ENCODE measurements at places on chromosomes 13 and 19.

DNA sequence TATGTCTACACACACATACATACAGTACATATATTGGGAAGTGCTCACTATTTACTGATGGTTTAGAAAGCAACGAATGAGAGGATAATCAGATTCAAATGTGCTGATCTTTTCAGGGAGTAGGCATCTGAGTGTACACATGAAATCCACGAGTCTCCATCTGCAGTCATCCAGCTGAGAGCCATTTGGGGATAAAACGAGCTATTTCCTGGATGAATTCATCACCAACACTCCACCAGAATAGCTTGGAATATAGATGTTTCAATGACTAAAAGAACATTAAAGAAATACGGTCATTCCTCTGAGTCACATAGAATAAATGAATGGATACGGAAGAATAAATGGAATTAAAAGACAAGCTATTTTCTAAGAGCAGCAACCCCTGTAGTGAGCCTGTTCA lies 721.6 kb upstream of the ARGLU1 start:
- DNase-seq = no peak

- DNase-seq = no peak
These were observed 574.0 kb downstream of the EFNB2 start for GRCh38 chr13:105961438-105961837.

- DNase-seq = no peak
These were observed 21.7 kb downstream of the ZBTB7A start for GRCh38 chr19:4044990-4045465.

- DNase-seq = no peak
These were observed 112.2 kb upstream of the GPR12 start for GRCh38 chr13:26872525-26873385.

- DNase-seq = no peak
These were observed 47.9 kb upstream of the CEACAM21 start for GRCh38 chr19:41528106-41528505.

DNA sequence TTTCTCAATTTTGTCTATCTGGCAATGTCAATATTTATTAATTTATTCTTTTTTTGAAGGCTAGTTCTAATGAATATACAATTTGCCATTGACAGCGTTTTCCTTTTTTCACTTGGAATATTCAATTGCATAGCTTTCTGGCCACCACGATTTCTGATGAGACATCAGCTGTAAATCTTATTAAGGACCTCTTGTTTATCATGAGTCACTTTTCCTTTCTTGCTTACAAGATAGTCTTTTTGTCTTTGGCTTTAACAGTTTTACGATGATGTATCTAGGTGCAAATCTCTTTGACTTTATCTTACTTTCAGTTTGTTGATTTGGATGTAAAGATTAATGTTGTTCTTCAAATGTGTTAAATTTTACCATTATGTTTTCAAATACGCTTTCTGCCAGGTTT lies 991.6 kb upstream of the SLC10A2 start:
- DNase-seq = no peak

- DNase-seq = no peak
These were observed 2.9 kb downstream of the LDLR start for GRCh38 chr19:11092181-11092538.

DNA sequence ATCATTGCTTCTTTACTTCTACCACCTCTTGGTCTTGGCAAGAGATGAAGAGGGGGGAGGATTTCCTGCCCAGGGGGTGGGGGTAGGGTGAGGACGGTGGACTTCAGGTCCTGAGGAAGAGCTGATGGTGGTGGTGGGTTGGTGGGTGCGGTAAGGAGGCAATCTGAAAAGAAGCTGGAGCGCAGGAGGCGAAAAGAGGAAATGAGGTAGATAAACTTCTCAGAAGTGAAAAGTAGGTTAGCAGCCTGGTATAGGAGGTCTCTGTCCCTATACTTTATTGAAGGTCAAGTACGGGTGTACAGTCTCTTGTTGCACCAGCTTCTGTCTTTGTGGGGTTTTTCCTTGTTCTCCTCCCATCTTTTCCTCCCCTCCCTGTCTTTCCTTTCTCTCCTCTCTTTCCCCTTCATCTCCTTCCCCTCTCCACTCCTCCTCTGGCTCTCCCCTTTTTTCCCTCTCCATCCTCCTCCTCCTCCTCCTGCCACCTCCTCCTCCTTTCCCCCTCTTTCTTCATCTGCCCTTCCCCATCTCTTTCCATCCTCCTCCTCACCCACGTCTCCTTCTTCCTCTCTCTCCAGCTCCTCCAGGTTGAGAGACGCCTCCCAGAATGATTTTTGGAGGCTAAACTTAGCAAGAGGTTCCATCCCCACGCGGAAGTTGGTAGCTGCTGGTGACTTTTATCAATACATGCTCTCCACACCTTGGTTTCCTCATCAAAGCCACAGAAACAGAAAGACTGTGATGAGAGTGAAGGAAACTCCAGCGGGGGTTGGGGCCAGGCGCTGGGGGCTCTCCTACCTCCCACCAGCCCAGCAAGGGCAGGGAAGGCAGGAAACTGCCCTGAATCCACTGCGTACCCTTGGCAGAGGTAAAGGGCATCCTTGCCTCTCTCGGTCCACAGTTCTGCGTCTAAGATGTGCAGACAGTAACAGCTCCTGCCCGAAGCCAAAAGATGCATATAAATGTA lies 15.3 kb downstream of the TNFSF14 start:
- DNase-seq = no peak

DNA sequence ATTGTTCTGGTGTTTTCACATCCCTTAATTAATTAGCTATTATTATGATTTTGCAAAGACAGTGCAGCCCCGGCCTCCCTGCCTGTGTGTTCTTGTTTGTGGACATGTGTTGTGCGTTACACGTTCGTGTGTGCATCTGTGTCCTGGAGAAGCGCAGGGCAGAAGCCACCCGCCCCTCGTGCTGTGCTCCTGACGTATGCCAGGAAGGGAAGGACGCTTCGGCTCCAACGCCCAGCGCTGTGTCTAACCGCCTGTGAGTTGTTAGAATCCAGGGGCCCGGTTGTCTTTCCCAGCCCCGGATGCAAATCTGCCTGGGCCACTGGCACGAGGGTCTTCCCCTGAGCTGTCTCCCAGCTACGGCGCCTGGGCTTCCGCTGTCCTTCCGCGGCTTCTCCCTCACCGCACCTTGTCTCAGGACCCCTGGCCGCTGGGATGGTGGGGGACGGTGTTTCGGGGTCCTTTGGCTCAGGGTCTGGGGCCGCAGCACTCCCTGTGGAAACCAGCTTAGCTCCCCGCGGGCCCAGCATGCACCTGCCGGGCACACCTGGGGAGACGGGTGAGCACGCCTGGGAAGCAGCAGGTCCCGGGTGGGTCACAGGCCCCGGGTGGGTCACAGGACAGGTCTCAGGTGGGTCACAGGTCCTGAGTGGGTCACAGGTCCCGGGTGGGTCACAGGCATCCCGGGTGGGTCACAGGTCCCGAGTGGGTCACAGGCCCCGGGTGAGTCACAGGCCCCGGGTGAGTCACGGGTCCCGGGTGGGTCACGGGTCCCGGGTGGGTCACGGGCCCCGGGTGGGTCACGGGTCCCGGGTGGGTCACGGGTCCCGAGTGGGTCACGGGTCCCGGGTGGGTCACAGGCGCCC lies 51.5 kb downstream of the GAS6 start:
- peak; percentile 77 for DNase-seq

DNA sequence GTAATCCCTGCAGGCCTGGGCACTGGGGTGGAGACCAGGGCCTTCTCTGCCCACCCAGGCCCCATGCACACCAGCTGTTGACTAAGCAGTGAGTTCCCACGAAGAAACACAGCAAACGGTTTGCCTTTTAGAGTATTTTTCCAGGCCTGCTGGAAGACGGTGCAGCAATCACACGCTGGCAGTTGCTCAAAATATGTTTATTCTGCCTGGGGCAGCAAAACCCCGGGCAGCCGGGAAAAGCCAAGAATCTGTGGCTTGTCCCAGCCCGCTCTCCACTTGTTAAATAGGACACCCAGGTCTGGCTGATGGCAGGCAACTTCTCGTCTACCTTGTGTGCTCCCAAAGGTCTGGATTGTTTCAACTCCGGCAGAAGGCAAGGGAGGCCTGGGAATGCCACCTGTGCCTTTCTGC lies 40.8 kb downstream of the GGACT start:
- DNase-seq = no peak

DNA sequence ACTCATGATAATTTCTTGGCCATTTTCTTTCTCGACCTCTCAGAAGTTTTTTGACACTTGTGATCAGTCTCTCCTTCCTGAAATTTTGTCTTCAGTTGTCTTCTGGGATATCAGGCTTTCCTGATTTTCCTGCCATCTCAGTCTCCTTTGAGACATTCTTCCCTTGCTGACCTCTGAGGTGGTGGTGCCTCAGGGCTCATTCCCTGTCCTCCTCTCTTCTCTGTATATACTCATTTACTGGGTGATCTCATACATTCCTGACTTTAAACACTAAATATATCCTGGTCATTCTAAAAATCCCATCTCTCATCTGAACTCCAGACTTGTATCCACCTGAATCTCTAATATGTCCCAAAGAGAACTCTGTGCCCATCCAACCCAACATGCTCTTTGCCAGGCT lies 31.3 kb upstream of the STARD13 start:
- DNase-seq = no peak

DNA sequence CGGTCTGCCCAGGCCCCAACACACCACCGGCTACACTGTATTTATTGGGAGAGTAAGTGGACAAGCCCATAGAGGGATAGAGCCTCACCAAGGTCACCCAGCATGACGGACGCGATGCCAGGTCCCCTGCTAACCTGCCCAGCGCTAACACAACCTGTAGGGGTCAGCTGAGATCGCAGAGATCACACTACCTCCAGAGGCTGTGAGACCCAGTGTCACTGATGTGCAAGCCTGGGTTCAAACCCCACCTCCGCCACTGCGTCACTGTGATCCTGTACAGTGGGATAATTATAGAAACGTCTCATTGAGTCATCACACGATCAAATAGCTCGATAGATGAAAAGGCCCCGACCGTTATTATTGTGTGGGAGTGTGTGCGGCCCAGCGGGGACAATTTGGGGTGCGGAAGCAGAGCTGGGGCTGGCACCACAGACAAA lies 10.6 kb upstream of the TLE2 start:
- DNase-seq = peak; percentile 60

DNA sequence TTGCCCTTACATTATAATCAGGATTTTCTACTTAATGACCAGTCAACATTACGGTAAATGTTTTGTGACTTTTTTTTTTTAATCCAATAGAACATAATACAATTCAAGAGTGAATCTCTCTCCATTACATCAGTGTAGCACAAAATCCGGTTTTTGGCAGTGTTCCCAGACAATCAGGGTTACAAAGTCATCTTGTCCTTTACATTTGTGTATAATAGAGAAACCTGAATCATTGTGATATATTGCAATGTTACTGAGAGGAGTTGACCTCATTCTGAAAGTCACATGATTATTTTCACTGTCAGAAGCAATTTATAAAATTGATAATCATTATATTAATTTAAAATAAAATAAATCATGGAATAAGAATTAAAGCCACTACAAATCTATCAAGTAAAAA lies 1346.0 kb upstream of the SPRY2 start:
- no peak for DNase-seq

DNA sequence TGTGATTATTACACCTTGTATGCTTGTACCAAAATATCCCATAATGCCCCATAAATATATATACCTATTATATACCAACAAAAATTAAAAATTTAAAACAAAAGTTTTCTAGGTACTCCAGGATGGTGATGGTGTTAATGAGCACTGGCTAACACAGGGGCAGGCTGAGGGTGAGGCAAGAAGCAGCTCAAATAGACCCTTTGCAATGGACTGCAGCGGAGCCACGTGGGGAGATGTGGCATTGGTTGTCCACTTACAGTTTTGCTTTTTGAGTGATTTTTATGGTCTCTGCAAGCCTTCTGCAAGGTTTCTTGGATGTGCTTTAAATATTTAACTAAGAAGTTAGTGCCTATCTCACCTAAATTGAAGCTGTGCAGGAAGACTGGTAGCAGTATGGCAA lies 132.9 kb downstream of the RAP2A start:
- no peak for DNase-seq

DNA sequence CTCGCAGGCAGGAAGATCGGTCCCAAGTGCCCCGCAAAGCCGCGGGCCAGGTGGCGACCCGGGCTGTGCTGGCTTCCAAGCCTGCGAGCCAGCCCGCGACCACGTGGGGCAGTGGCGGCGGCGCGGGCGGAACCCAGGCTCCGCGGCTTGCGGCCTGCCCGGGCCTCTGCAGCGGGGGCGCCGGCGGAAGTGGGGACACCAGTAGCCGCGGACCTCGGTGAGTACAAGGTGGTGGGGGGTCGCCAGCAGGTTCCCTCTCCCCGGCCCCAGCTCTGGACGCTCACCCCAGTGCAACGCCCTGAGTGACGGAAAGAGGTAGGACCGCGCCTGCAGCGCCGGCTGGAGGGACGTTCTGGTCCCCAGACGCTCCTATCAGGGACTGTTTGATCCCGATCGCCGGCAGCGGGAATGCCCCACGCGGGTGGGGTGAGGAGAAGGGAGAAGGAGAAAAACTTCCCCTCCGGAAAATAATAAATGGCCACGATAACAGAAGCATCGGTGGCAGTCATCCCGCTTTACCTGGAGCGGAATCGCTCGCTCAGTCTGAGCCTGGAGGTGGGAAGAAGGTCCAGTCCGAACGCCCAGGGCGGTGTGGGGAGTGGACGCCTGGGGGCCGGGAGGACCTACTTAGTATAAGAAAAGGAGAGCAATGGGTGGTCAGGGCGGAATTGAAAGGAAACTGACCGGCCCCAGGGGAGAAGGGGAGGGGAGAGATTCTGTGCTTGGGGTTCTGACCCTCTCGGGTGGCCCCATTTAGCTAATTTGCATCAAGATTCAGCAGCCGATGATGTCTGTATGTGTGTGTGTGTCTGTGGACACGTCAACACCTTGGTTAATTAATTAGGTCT lies at the start of gene GEMIN7:
TSS of gene GEMIN7 (plus strand) at position 198 of the 848 bp plus-strand sequence. CDS start 10,855 bp downstream, outside the sequence.
- DNase-seq = peak; percentile 91

DNA sequence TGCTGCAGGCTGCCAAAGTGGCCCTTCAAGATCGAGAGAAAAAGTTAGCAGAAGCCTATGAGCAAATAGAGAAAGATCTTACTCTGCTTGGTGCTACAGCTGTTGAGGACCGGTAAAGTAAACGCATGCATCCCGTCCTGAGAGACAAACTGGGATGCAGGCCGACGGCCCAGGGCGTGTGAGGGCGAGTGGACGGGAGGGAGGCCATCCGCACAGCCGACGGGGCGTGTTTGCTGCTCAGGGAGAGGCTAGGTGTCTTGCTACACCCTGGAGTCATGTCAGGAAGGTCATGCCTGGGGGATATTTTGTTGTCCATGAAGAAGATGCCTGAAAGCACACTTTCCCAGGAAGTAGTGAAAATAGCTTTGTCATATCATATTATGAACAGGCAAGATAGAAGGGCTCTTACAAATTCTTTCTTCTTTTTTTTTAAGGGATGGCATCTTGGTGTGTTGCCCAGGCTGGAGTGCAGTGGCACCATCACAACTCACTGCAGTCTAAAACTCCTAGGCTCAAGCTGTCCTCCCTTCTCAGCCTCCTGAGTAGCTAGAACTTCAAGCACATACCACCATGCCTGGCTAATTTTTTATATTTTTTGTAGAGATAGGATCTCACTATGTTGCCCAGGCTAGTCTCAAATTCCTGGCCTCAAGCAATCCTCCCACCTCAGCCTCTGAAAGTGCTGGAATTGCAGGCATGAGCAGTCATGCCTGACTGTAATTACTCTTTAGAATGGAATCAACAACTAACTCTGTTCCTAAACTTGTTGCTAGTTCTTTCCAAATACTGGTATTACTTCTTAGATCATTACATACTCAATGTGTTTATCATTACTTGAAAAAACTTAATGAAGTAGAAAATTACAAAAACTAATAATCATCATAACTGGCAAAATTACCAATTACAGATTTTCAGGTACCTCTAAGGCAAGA lies 117.6 kb upstream of the MCF2L start:
- DNase-seq = no peak
